LNCaP clone FGC (cell line): ENCODE measurements at places on chromosomes 2 and 18.

- no peak for DNase-seq
Observed at GRCh38 chr2:208064220-208064961, 39.1 kb upstream of the PLEKHM3 start.

DNA sequence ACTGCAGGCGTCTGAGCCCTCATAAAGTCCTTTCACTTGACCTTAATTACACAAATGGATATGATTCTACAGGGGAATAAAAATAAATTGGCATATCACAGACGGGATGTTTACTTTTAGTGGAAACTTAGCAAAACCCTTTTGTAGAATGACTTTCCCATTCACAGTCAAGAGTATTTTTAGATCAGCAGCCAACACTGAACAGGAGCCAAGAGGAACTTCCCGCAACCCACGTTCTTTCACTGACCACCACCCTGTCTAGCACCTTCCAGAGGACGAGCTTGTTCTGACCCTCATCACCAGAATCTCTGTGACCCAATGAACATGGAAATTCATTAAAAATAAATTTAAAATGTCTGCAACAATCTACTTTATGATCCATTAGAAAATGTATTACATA lies 119.0 kb upstream of the SNTG2 start:
- no peak for DNase-seq

- DNase-seq: no peak
Observed at GRCh38 chr2:204850581-204850980, 305.3 kb downstream of the PARD3B start.

GRCh38 chr2:241762933-241763369 lies 13.7 kb upstream of the GAL3ST2 start:
- no peak for DNase-seq

DNA sequence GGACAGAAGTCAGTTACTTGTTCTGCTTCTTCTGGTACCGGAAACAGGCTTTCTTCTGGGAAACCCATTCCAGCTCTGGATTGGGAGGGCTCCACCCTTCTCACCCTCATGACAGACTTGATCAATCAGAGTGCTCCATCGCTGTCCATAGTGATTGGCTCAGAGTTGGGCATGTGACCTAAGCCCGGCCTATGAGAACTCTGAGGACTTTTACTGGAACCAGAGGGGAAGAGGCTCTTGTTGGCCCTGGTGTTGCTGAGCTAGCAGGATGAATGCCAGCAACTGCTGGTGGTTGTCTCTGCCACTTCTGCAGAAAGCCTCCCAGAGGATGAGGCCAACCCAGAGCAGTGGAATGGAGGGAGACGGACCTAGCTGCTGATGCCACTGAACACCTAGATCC lies 33.3 kb downstream of the TMEM37 start:
- DNase-seq: no peak

GRCh38 chr2:145411493-145411892 lies 891.6 kb upstream of the ZEB2 start:
- DNase-seq: no peak

- no peak for DNase-seq
Observed at GRCh38 chr18:44710931-44711330, 30.2 kb downstream of the SETBP1 start.

DNA sequence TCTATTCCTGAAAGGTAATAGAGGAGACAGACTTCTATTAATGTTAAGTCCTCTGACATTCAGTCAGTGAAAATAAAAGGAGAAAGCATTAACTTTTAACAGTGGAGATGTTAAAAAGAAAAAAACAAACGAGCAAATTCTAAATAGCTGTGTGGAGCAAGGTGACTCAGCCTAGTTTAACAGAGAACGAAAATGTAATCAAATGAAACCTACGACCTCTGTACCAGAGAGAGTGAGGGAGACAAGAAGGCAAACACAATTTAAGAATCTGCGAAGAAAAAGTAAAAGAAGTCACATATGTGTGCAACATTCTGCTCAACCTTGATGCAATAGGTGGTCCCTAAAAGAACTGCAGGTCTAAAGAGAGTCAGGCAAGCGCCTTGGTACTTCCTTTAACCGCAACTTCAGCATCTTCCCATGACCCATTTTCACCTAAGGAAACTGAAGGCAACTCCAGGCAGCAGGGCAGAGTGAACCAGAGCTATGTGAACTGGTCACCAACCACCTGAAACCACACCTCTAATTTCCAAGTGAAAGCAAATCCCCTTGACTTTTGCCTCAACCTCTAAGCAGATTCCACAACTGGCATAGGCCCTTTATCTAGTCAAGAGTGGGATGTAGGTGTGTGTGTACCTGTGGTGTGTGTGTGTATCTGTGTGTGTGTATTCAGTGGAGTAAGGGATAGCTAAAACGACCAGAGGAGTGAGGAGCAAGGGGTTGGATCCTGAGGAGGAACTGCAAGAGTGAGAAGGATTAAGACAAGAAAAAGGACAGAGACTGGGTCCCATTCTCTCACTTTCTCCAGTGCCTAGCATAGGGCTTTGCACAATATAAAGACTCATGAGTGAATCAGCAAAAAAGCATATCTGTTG lies 43.0 kb downstream of the FIGN start:
- DNase-seq: no peak

- no peak for DNase-seq
Observed at GRCh38 chr18:47390410-47391024, 139.1 kb upstream of the SKOR2 start.

DNA sequence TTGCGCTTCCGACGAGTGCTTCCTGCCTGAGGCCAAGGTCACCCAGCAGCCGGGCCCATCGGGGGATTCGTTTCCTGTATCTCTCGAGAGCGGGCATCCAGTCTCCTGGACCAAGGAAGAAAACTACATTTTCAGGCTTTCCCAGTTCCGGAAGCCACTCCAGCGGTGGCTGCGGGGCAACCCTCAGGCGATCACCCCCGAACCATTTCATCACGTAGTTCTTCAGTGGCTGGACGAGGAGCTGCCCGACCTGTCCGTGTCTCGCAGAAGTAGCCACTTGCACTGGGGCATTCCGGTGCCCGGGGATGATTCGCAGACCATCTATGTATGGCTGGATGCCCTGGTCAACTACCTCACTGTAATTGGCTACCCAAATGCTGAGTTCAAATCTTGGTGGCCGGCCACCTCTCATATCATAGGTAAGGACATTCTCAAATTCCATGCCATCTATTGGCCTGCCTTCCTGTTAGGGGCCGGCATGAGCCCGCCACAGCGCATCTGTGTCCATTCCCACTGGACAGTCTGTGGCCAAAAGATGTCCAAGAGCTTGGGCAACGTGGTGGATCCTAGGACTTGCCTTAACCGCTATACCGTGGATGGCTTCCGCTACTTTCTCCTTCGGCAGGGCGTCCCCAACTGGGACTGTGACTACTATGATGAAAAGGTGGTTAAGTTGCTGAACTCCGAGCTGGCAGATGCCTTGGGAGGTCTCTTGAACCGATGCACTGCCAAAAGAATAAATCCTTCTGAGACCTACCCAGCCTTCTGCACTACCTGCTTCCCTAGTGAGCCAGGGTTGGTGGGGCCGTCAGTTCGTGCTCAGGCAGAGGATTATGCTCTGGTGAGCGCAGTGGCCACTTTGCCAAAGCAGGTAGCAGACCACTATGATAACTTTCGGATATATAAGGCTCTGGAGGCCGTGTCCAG lies 1.0 kb downstream of the MARS2 start:
- DNase-seq: no peak

DNA sequence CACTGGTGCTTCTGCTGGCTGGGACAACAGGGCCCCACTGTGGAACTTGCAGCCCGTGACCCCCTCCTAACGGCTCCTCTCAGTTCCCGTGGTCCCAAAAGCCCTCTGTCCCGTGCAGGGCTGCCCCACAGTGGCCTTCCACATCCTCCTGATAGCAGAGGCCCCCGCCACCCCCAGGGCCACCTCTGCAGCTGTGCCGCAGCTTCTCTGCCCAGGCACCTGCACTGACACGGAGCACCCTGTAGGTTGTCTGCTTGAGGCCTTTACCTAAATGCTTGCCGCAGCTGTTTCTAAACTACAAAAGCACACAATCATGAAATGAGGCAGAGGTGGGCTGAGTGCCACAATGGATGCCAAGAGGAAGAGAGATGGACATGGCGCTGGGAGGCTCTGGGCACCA lies 13.5 kb upstream of the GRHL1 start:
- no peak for DNase-seq

DNA sequence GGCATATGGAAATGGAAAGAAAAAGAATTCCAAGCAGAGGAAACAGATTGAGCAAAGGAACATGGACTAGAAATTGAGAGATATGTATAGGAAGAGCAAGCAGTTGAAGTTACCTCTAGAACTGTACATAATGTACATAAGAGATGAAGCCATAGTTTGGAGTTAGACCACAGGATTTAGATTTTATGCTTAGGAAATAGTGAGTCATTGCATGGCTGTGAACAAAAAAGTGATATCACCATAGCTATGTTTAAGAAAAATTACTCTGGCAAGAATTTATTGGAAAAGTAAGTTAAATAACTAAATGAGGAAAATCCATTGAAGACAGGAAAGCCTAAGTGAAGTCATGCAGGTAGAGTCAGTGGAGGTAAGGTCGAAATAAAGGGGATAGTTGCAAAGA lies 99.4 kb upstream of the GALNT5 start:
- DNase-seq: no peak

- DNase-seq: no peak
Observed at GRCh38 chr2:101375653-101376052, 11.7 kb downstream of the CREG2 start.

- DNase-seq: no peak
Observed at GRCh38 chr2:28224648-28225472, 167.8 kb upstream of the FOSL2 start.

DNA sequence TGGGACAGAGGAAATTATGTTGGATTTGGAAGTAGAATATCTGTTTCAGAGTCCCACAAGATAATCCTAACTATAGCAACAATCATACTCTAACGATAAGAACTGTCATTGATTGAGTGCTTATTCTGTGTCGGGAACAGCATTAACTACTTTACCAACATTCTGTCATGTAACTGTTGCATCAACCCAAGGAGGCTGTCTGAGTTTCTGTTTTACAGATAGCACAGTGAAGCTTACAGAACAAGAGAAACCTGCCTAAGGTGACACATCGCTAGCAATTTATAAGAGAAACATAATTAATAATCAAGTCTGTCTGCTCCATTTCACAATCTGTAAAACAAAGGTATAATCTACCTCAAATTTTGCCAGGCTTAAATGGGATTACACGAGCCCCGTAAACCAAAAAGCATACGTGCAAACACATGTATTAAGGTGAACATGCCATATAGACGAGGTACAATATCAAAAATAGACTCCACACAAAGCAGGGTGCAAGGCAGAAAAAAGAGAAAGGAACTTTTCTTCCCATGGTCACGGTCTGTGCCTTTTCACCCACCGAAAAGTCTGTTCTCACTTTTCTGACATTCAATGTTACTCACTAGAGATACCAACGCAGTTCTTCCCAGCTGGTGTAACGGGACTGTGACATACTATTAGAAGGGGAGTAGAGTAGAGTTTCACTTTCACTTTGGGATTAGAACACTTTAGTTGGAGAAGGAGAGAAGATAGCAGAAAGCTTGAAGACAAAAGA lies 37.2 kb upstream of the SLC8A1 start:
- DNase-seq: no peak

- DNase-seq: no peak
Observed at GRCh38 chr2:179235463-179236108, 29.0 kb downstream of the SESTD1 start.

- no peak for DNase-seq
Observed at GRCh38 chr2:61802548-61802947, 51.3 kb downstream of the FAM161A start.

- DNase-seq: no peak
Observed at GRCh38 chr2:179129574-179130238, 79.8 kb upstream of the CCDC141 start.

GRCh38 chr2:24490181-24490689 lies 819 bp upstream of the NCOA1 start:
- DNase-seq: no peak

GRCh38 chr2:122758967-122759366 lies 1003.5 kb downstream of the TSN start:
- DNase-seq: no peak

- no peak for DNase-seq
Observed at GRCh38 chr2:20470211-20470610, 23.3 kb downstream of the RHOB start.
